Muscle of arm (tissue), 14 donors: ENCODE measurements at places on chromosomes 16 and 17.

- DNase-seq, result no peak
Observed at GRCh38 chr16:55622930-55623561, 32.7 kb upstream of the SLC6A2 start.

GRCh38 chr16:89014403-89015230 is 37.6 kb upstream of the CBFA2T3 start:
- DNase-seq, result no peak

- DNase-seq, result no peak
Observed at GRCh38 chr17:7261379-7262191, 693 bp downstream of the CLDN7 start.

- no peak for DNase-seq
Observed at GRCh38 chr16:78931678-78932077, 668.9 kb downstream of the MAF start.

- no peak for DNase-seq
Observed at GRCh38 chr17:57808882-57809281, 41.0 kb downstream of the MRPS23 start.

- no peak for DNase-seq
Observed at GRCh38 chr16:25886598-25886997, 194.8 kb downstream of the HS3ST4 start.

DNA sequence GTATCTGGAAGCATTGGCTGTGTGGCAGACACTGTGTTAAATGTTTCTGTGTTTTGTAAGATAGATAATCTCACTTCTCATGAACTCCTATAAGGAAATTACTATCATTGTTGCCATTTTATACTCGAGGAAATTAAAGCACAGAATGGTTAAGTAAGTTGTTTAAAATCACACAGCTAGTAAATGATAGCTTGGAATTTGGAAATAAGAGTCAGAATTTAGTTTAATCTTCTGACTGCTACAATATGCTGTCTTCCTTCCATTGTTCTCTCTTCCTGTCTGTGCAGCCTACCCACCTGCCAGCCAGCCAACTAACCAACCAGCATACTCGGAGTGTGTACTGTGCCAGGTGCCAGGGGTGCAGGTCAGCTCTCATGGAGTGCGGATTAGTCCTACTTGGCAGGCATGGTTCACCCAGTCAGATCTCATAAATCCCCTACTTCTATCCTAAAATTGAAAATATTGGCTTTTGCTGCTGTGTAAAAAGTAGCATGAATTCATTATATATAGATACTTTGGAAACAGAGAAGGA is 79.9 kb upstream of the LGALS9 start:
- no peak for DNase-seq

- DNase-seq, result no peak
Observed at GRCh38 chr17:6721744-6722143, 8.6 kb upstream of the SLC13A5 start.
